ENCODE measurements at places on chromosomes 6 and 20.

- no peak for DNase-seq
Observed at GRCh38 chr6:6287415-6287814, 33.0 kb downstream of the F13A1 start.

GRCh38 chr6:26156850-26157250, 69.6 kb downstream of the HFE start:
- no peak for DNase-seq

GRCh38 chr20:77231-77630, 10.2 kb upstream of the DEFB125 start:
- DNase-seq: no peak

DNA sequence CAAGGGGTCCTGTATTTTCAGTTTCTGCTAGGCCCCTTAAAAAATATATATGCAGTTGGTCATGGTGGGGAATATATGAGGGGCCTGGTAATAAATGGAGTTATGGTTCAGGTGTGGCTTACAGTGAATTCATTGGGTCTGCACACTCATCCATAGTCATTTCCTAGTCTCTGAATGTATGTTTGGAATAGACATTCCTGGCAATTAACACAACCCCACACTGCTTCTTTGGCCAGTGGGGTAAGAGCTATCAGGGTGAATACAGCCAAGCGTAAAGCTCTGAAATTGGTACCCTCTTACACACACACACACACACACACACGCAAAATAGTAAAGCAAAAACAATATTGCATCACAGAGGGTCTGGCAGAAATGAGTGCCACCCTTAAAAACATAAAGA, 56.5 kb downstream of the QRSL1 start:
- DNase-seq: no peak

- DNase-seq: no peak
Observed at GRCh38 chr6:99276747-99277146, 72.7 kb downstream of the FAXC start.

- DNase-seq: no peak
Observed at GRCh38 chr20:36854348-36855240, 21.3 kb upstream of the TLDC2 start.

Measured in stimulated activated CD4-positive, alpha-beta T cell treated with anti-CD3 and anti-CD28 coated beads, Interleukin-1b, Interleukin-23, amount 100 ng/mL, for 1 hour (primary cell).